ENCODE measurements at places on chromosomes 1 and 21. TPM values are rescaled to one million over a fixed set of nuclear protein-coding genes. Genes with fewer than 3 reads are reported as not detected.

- no peaks in the 10 kb centered on the region for H3K4me1 ChIP-seq
- H3K27ac ChIP-seq = no peak overlapping the region
- no peak for DNase-seq
These were observed 107.1 kb downstream of the ST3GAL3 start for GRCh38 chr1:43814401-43814800.

DNA sequence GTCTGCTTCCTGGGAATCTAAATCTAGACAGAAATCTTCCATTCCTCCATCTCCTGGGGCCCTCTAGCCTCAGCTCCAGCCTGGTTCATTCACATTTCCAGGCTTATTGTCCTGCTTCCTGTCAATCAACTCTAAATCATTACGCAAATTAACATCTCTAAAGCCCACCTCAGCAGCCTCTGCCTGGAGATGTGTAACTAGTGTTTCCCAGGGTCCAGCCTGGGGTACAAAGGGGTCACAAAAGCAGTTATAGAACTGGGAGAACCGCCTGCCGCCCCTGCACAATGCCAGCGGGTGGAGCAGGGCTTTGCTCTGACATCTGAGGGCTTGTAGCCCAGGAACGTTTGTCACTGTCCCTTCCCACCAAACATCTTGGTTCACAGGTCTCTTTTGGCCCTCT is 373.5 kb downstream of the RRAGC start:
- no peak overlapping the region for H3K27ac ChIP-seq
- peaks cover 91% of the 10 kb centered on the region for H3K27me3 ChIP-seq
- H3K4me3 ChIP-seq = no peak overlapping the region
- DNase-seq = no peak
- no peaks in the 10 kb centered on the region for H3K4me1 ChIP-seq

- no peak for DNase-seq
- H3K4me1 ChIP-seq = peaks cover 7% of the 10 kb centered on the region
- no peak overlapping the region for H3K4me3 ChIP-seq
- no peak overlapping the region for H3K27ac ChIP-seq
These were observed 48.4 kb upstream of the NR5A2 start for GRCh38 chr1:199979071-199979470.

The CLEC20A gene
- total RNA-seq = not detected

The CLCA2 gene
- not detected for total RNA-seq

GRCh38 chr1:103160281-103160680 is 52.0 kb upstream of the COL11A1 start:
- no peaks in the 10 kb centered on the region for H3K4me1 ChIP-seq
- H3K27me3 ChIP-seq = no peaks in the 10 kb centered on the region
- no peak for DNase-seq

The VANGL2 gene
- total RNA-seq = 2.1 TPM

DNA sequence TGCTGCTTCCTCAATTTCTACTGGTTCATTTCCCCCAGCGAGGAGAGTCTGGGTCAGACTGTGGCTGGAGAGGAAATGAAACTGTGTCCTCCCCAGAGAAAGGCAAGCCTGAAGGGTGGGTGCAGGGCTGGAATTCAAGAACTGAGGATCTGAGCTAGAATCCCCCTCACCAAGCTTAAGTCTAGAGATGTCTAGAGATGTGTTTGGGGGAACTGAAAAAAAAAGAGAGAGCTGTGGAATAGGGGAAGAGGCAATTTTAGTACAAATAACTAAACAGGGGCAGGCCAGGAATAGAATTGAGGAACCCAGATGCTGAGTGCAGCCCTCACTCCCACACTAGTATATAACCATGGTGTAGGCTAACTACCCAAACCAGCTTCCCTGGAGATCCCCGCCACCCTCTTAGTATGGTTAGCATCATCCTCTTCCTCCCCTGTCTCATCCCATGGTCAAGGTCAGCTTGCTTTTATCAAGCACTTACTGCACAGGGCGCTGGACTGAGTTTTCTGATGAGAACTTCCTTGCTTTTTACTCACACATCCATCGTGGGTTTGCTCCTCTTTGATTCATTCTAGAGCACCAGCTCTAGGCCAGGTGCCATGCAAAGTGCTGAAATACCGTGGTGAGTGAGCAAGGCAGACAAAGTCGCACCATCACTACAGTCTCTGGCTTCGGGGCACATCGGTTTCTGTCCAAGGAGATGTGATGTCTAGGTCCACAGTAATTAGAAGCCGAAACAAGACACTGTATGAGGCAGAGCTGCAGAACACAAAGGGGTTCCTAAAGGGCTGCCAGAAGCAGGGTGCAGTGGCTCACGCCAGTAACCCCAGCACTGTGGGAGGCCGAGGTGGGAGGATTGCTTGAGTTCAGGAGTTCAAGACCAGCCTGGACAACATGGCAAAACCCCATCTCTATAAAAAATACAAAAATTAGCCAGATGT is 112.9 kb upstream of the IPO9 start:
- H3K36me3 ChIP-seq = peaks cover 12% of the 10 kb centered on the region
- DNase-seq = no peak
- no peaks in the 10 kb centered on the region for H3K27me3 ChIP-seq
- H3K4me3 ChIP-seq = no peak overlapping the region
- H3K4me1 ChIP-seq = peaks cover 100% of the 10 kb centered on the region

- peaks cover 22% of the 10 kb centered on the region for H3K4me1 ChIP-seq
- H3K27ac ChIP-seq = no peak overlapping the region
- no peak overlapping the region for H3K4me3 ChIP-seq
- H3K27me3 ChIP-seq = no peaks in the 10 kb centered on the region
- DNase-seq = no peak
These were observed 29.1 kb upstream of the F13B start for GRCh38 chr1:197096137-197096536.

The S100A5 gene
- total RNA-seq = not detected
